Esophagus muscularis mucosa (tissue), 4 donors: ENCODE measurements at places on chromosomes 3 and 15.

- no peak overlapping the region for H3K27ac ChIP-seq
- H3K36me3 ChIP-seq = peaks cover 26% of the 10 kb centered on the region
- H3K4me1 ChIP-seq = no peaks in the 10 kb centered on the region
- no peak overlapping the region for H3K4me3 ChIP-seq
- H3K27me3 ChIP-seq = no peaks in the 10 kb centered on the region
Measured at GRCh38 chr15:41484937-41485625, 8.6 kb upstream of the ITPKA start.

- H3K4me1 ChIP-seq = peaks cover 51% of the 10 kb centered on the region
- no peak for DNase-seq
- H3K27me3 ChIP-seq = no peaks in the 10 kb centered on the region
- peak overlapping the region; percentile 97 for H3K27ac ChIP-seq
Measured at GRCh38 chr3:25663347-25663868, 1.3 kb downstream of the TOP2B start.

DNA sequence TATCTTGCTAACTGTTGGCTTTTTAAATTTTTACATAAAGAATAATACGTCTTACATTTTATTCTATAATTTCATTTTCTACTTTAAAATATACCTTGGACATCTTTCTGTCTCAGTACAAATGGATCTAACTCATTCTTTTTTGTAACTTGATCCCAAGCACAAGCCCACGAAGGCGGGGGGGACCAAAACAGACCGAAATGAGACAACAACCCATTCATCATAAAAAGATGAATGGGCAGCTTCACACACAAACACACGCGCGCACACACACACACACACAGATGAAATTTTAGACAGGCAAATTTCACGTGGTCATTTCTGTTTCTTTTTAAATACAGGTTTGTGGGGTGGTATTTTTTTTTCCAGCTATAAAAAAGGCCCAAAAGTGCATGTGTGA is 271.3 kb upstream of the TOPAZ1 start:
- H3K4me3 ChIP-seq = no peak overlapping the region
- no peaks in the 10 kb centered on the region for H3K36me3 ChIP-seq

DNA sequence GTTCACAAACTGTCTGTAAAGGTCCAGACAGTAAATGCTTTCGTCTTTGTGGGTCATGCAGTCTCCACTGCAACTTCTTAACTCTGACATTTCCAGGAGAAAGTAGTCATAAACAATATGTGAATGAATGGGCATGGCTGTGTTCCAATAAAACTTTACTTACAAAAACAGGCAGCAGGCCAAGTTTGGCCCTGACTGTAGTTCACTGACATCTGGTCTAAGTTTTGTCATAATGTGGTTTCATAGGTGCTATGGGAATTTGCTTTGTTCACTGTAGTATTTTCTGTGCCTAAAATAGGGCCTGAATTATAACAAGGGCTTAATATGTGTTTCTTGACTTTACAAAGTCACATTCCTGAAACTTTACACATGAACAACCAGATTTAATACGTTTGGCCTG is 186.0 kb upstream of the KBTBD8 start:
- H3K36me3 ChIP-seq = no peaks in the 10 kb centered on the region
- H3K4me3 ChIP-seq = no peak overlapping the region
- no peak overlapping the region for H3K27ac ChIP-seq
- no peak for DNase-seq
- H3K4me1 ChIP-seq = peaks cover 19% of the 10 kb centered on the region
- H3K27me3 ChIP-seq = no peaks in the 10 kb centered on the region

GRCh38 chr15:90141646-90142045 is 39.4 kb upstream of the IDH2 start:
- H3K36me3 ChIP-seq = no peaks in the 10 kb centered on the region
- peaks cover 27% of the 10 kb centered on the region for H3K4me1 ChIP-seq
- no peak for DNase-seq
- no peaks in the 10 kb centered on the region for H3K27me3 ChIP-seq
- no peak overlapping the region for H3K27ac ChIP-seq
- H3K4me3 ChIP-seq = no peak overlapping the region

- no peaks in the 10 kb centered on the region for H3K36me3 ChIP-seq
- H3K27me3 ChIP-seq = no peaks in the 10 kb centered on the region
- H3K4me1 ChIP-seq = no peaks in the 10 kb centered on the region
- H3K27ac ChIP-seq = no peak overlapping the region
Measured at GRCh38 chr3:104554425-104554824, 812.3 kb upstream of the ALCAM start.

DNA sequence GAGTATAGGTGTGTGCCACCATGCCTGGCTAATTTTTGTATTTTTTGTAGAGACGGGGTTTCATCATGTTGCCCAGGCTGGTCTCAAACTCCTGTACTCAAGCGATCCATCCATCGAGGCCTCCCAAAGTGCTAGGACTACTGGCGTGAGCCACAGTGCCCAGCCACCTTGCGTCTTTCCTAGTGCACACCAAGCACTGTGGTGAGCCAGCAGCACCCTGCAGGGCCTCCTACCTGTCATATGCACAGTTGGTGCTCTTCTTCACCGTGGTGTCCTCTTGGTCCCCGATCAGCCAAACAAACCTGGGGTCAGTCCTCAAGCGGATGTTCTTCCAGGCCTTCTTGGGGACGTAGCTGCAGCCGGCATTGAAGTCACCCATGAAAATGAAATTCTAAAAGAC is 13.2 kb downstream of the DNASE1L3 start:
- no peaks in the 10 kb centered on the region for H3K4me1 ChIP-seq
- no peaks in the 10 kb centered on the region for H3K27me3 ChIP-seq
- DNase-seq = no peak

GRCh38 chr15:90807074-90807785 is 61.2 kb upstream of the FURIN start:
- no peaks in the 10 kb centered on the region for H3K36me3 ChIP-seq
- H3K27ac ChIP-seq = no peak overlapping the region
- DNase-seq = no peak
- H3K4me3 ChIP-seq = no peak overlapping the region
- no peaks in the 10 kb centered on the region for H3K27me3 ChIP-seq

- no peaks in the 10 kb centered on the region for H3K36me3 ChIP-seq
- H3K27ac ChIP-seq = no peak overlapping the region
- no peak for DNase-seq
- H3K4me3 ChIP-seq = no peak overlapping the region
- no peaks in the 10 kb centered on the region for H3K4me1 ChIP-seq
Measured at GRCh38 chr15:36432161-36432560, 147.3 kb upstream of the CDIN1 start.

GRCh38 chr3:49788056-49788455 is 1.7 kb upstream of the IP6K1 start:
- H3K27me3 ChIP-seq = peaks cover 3% of the 10 kb centered on the region
- H3K4me1 ChIP-seq = peaks cover 27% of the 10 kb centered on the region
- no peak overlapping the region for H3K4me3 ChIP-seq

GRCh38 chr3:165837058-165837525 is at the start of gene BCHE:
Gene BCHE, minus strand, starts transcription at chr3:165837423. Its CDS starts 6,390 bp downstream, at chr3:165831033.
- peak within 1 kb of the TSS; percentile 56 for H3K4me3 ChIP-seq
- no peaks in the 10 kb centered on the region for H3K27me3 ChIP-seq

DNA sequence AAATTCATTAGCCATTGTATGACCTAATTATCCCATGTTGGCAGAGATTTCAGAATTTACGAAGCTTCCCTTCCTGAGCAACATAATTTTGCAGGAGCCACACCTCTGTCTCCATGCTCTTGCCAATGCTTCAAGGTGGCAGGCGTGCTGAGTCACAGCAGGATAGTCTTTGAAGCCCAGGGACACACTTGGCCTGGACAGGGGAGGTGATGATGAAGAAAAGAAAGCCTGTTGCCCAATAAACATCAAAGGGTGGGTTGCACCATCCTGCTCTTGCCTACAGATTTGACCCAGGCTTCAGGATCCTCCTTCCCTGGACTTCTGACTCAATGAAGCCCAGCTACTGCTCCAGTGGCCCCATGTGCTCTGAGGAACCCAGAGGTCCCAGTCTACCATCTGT is 117.1 kb downstream of the MINAR1 start:
- no peaks in the 10 kb centered on the region for H3K27me3 ChIP-seq
- H3K4me1 ChIP-seq = no peaks in the 10 kb centered on the region
- no peak overlapping the region for H3K4me3 ChIP-seq
- no peak overlapping the region for H3K27ac ChIP-seq

DNA sequence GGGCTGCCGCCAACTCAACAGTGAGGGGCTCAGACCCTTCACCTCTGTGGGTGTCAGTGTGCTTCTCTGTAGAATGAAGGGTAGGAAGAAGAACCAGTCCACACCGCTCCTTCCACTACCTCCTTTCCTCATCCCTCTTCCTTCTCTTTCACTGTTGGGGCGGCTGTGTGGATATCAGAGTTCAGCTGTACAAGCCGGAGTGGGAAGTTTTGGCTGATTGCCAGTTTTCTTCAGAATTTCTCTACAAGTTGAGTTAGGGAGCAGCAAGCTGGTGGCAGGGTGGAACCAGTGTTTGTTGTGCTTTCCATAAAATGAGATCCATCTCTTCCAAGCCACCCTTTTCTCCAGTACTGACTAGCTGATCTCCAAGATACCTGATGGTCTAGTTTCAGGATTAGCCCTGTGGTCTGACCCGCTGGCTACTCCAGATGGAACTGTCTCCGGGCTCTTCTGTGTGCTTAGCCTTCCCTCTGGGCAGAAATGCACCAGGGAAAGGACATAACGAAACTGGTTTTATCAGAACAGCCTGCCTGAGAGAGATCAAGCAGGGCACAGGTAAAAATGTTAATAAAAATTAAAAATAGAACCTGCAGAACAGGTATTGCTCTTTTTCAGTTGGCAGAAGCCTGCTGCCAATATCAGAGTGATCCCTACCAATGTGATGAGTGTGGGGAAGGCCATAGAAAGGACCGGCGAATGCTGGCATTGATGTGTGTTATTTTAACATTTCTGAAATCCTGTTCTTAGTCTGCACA is 169.9 kb upstream of the TSC22D2 start:
- H3K27ac ChIP-seq = peak overlapping the region; percentile 75
- no peaks in the 10 kb centered on the region for H3K27me3 ChIP-seq
- peaks cover 34% of the 10 kb centered on the region for H3K4me1 ChIP-seq
- DNase-seq = no peak

DNA sequence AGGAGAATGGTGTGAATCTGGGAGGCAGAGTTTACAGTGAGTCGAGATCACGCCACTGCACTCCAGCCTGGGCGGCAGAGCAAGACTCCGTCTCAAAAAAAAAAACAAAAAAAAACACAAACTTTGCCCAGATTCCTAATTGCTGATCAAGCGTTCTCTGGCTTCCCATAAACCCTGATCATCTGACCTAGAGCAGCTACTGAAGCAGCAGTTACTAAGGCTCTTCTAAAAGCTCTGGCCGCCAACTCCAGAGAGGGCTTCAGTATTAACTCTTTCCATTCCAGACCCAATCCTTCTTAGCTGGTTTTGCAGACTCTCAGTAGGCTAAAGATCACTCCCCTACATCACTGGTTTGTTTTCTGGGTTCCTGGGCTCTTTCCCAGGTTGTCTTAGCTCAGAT is 201.6 kb downstream of the IGSF11 start:
- no peak overlapping the region for H3K27ac ChIP-seq
- H3K27me3 ChIP-seq = no peaks in the 10 kb centered on the region
- no peaks in the 10 kb centered on the region for H3K4me1 ChIP-seq
- DNase-seq = peak; percentile 57

- H3K4me1 ChIP-seq = no peaks in the 10 kb centered on the region
- no peaks in the 10 kb centered on the region for H3K27me3 ChIP-seq
- no peak overlapping the region for H3K27ac ChIP-seq
- H3K4me3 ChIP-seq = no peak overlapping the region
- DNase-seq = no peak
- no peaks in the 10 kb centered on the region for H3K36me3 ChIP-seq
Measured at GRCh38 chr3:183317271-183317670, 64.2 kb downstream of the B3GNT5 start.

- no peaks in the 10 kb centered on the region for H3K27me3 ChIP-seq
- no peak overlapping the region for H3K27ac ChIP-seq
- no peak overlapping the region for H3K4me3 ChIP-seq
Measured at GRCh38 chr15:73818308-73818985, 54.9 kb upstream of the TBC1D21 start.

- H3K27ac ChIP-seq = no peak overlapping the region
- H3K4me3 ChIP-seq = no peak overlapping the region
- H3K27me3 ChIP-seq = no peaks in the 10 kb centered on the region
- no peaks in the 10 kb centered on the region for H3K4me1 ChIP-seq
Measured at GRCh38 chr3:193665370-193665989, 72.5 kb downstream of the OPA1 start.

GRCh38 chr15:31974855-31975829 is 55.2 kb upstream of the CHRNA7 start:
- no peak overlapping the region for H3K27ac ChIP-seq
- no peaks in the 10 kb centered on the region for H3K36me3 ChIP-seq

DNA sequence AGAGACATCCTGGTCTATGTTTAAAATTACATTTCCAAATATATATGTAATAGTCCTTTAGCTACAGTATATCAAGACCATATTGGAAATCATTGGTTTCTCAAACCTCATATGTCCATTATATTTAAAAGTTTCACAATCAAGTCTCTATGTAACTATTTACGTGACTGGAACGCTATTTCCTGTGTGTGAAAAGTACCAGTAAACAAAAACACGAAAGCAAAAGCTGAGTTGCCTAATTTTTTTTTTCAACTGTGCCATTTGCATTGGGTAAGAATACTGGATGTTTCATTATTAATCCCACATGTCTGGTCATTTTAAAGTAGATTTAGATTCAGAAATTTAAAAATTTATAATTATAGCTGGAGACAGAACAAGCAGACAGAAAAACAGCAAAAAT is 381.4 kb downstream of the TBC1D5 start:
- H3K4me1 ChIP-seq = no peaks in the 10 kb centered on the region
- no peak overlapping the region for H3K4me3 ChIP-seq
- no peaks in the 10 kb centered on the region for H3K36me3 ChIP-seq
- no peak overlapping the region for H3K27ac ChIP-seq
- no peak for DNase-seq
- no peaks in the 10 kb centered on the region for H3K27me3 ChIP-seq

- H3K36me3 ChIP-seq = no peaks in the 10 kb centered on the region
- no peak overlapping the region for H3K27ac ChIP-seq
- no peaks in the 10 kb centered on the region for H3K27me3 ChIP-seq
- DNase-seq = no peak
- H3K4me1 ChIP-seq = peaks cover 18% of the 10 kb centered on the region
Measured at GRCh38 chr15:72967811-72968530, 84.3 kb upstream of the NEO1 start.

GRCh38 chr3:131795390-131796090 is 239.3 kb downstream of the CPNE4 start:
- no peaks in the 10 kb centered on the region for H3K36me3 ChIP-seq
- H3K27ac ChIP-seq = no peak overlapping the region
- H3K27me3 ChIP-seq = no peaks in the 10 kb centered on the region

- H3K4me1 ChIP-seq = peaks cover 24% of the 10 kb centered on the region
- no peaks in the 10 kb centered on the region for H3K36me3 ChIP-seq
- H3K27ac ChIP-seq = no peak overlapping the region
- DNase-seq = no peak
- H3K4me3 ChIP-seq = peak overlapping the region; percentile 47
- H3K27me3 ChIP-seq = no peaks in the 10 kb centered on the region
Measured at GRCh38 chr15:66654739-66655375, 47.2 kb upstream of the SMAD6 start.

GRCh38 chr3:152383136-152383606 is 114.4 kb downstream of the MBNL1 start:
- H3K36me3 ChIP-seq = no peaks in the 10 kb centered on the region
- H3K27ac ChIP-seq = peak overlapping the region; percentile 79
- DNase-seq = no peak
- no peaks in the 10 kb centered on the region for H3K27me3 ChIP-seq
- peaks cover 94% of the 10 kb centered on the region for H3K4me1 ChIP-seq
- H3K4me3 ChIP-seq = peak overlapping the region; percentile 46

GRCh38 chr15:91214675-91215590 is 114.9 kb downstream of the SV2B start:
- H3K36me3 ChIP-seq = no peaks in the 10 kb centered on the region
- no peak overlapping the region for H3K4me3 ChIP-seq
- DNase-seq = no peak
- no peak overlapping the region for H3K27ac ChIP-seq

GRCh38 chr3:58287354-58287753 is 18.7 kb upstream of the RPP14 start:
- no peak overlapping the region for H3K27ac ChIP-seq
- no peak for DNase-seq
- peaks cover 8% of the 10 kb centered on the region for H3K36me3 ChIP-seq
- H3K4me1 ChIP-seq = no peaks in the 10 kb centered on the region
- no peak overlapping the region for H3K4me3 ChIP-seq
- H3K27me3 ChIP-seq = no peaks in the 10 kb centered on the region
